ENCODE measurements at places on chromosomes 5 and 9.

GRCh38 chr9:94623253-94623652 is 16.1 kb downstream of the FBP1 start:
- no peak for DNase-seq

- DNase-seq: no peak
These were observed 502.5 kb upstream of the ARRDC3 start for GRCh38 chr5:91885291-91886265.

DNA sequence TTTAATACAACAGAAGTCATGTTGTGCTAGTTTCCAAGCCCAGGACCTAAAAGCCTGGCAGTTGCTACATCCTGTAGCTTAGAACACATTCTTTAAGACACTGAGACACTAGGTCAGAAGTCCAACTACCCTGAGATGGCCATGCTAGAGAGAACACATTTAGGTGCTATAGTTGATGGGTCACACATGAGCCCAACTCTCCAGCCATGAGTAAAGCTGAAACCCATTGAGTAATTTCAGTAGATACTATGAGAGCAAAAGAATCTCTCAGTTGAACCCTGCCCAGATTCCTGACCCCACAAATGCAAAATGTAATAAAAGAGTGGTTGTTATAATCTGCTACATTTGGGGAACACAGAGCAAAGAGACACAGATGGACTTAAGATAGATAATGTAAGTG is 164.4 kb downstream of the SEMA5A start:
- DNase-seq: no peak

DNA sequence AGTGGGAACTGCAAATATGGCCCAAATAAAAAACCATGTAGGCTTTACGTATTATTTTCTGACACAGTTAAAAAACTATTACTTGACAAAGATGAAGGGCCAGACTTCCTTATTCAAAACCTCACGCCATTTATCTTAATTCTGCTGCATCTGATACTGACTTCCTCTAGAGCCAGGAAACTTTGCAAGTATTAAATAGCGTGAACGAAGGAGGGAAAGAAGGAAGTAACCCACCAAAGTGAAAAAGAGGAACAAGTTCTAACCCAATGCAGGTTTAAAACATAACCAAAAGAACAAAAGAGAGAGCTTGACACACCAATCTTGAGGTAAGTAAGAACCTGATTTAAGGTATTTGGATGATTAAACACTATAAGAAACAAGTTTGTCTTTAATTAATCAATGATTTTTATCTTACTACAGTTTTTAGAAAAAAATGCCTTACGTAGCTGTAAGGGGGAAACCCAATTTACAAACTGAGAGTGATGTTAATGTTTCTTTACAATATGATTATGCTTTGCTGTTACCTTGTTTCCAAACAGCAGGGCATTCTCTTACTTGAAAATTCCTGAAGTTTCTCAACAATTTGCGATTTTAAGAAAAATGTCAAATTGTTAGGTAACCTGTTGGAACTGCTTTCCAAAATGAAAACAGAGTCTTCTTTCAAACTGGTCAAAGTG is at the start of gene GAPT:
Gene GAPT (plus strand): TSS at position 220 of the 677 bp plus-strand sequence. CDS start 3,102 bp downstream, outside the sequence.
- DNase-seq: no peak

- DNase-seq: no peak
These were observed 159.0 kb downstream of the TLE1 start for GRCh38 chr9:81530310-81530810.

DNA sequence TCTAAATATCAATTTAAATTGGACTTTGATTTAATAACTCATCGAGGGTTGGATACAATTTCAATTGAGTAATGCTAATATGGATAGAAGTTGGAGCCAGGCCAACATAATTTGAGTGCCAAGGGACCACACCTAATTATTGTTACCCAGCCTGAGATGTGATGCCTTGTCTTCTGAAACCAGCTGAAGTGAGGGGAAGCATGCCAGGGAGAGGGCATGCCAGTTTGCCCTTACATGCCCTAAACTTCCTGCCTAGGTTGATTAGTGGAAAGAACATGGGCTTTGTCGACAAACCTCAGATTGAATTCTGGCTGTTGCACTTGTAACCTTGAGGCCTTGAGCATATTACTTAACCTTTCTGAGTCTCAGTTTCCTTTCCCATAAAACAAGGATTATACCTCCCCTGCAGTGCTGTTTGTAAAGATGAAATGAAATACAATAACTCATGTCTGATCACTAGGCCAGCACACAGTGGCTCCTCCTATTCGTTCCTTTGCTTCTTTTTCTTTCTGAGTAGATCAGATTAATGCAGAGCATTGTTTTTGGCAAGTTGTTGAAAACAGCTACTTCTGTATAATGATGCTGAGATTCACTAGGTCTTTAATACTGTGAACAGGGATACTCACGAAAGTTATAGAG is 412.8 kb downstream of the TLE4 start:
- no peak for DNase-seq

GRCh38 chr5:133199417-133200178 is 147.8 kb downstream of the HSPA4 start:
- DNase-seq: no peak

- no peak for DNase-seq
These were observed 17.4 kb upstream of the TRPC7 start for GRCh38 chr5:136382791-136383190.

DNA sequence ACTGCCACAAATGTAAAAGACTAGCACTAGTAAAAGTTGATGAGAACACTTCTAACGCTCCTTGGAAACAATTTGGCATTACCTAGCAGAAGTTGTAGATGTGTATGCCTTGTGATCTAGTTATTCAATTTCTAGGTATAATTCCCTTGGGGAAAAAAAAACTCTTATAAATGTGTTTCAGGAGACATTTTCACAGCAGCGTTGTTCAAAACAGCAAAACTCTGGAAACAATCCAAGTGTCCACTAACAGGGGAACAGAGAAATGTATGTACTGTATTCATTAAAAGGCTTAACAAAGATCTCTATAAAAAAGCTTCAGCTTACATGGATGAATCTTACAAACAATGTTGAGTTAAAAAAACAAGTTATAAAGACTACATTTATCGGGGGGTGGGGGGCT is 30.4 kb downstream of the NR3C1 start:
- DNase-seq: no peak

DNA sequence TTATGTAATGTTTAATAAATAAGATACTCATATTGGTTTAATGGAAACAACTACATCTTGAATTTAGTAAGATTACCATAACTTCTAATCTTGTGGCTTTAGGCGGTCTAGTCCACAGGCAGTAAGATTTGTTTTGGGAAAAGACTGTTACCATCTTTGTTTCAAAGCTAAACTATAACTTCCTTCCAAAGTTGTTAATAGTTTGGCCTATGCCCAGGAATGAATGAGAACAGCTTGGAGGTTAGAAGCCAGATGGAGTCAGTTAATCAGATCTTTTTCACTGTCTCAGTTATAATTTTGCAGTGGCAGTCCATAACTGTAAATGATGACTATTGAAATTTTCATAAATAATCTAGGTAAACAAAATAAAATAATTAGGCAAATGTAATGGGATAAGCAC is 241.8 kb upstream of the KLF9 start:
- DNase-seq: no peak

- no peak for DNase-seq
These were observed 253.7 kb downstream of the SPOCK1 start for GRCh38 chr5:137245438-137245837.

DNA sequence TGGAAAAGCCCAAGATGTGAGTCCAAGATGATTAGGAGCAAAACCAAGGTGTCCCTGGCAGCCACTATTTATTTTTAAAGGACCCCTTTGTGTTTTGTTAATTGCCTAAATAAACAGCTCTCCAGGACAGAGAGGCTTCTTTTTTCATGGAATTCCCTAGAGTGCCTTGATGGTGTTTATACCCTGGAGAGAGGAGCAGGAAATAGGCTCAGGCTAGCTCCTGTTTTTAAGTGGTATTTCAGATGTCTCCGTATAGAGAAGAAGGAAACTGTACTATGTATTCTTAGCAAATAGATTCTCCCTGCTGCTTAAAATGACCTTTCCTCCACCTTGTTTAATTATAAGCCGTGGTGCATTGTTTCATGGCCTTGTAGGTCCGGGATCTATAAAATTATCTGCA is 292.4 kb downstream of the CD180 start:
- peak; percentile 69 for DNase-seq

- no peak for DNase-seq
These were observed 1719.1 kb downstream of the MAT2B start for GRCh38 chr5:165224366-165225045.

- no peak for DNase-seq
These were observed 1.1 kb downstream of the EPB41L4B start for GRCh38 chr9:109319626-109320241.

- peak; percentile 73 for DNase-seq
These were observed 37.4 kb downstream of the WWC1 start for GRCh38 chr5:168328814-168329213.

DNA sequence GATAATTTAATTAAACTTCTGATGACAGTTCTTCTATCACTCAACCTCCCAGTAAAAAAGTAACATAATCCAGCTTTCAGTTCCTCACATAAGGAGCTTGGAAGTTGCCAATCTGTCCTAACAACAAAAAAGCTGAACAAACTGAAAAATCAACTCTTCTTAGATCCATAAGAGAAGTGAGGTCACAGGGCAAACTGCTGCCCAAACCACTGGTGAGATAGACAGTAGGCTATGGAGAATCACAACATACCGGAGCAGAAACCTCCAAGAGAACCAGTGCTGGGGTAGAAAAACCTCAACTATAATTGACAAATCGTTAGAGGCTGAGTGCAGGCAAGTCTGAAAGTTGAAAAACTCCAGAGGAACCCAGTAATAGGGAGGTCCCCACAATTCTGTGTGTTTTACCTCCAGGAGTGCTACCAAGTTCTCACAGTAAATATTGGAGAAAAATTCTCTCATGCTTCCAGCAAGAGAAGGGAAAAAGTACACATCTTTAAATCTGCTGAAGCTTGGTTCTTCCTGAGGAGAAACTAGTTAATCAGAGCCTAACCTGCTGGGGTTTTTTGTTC is 300.0 kb downstream of the PDE4D start:
- no peak for DNase-seq

DNA sequence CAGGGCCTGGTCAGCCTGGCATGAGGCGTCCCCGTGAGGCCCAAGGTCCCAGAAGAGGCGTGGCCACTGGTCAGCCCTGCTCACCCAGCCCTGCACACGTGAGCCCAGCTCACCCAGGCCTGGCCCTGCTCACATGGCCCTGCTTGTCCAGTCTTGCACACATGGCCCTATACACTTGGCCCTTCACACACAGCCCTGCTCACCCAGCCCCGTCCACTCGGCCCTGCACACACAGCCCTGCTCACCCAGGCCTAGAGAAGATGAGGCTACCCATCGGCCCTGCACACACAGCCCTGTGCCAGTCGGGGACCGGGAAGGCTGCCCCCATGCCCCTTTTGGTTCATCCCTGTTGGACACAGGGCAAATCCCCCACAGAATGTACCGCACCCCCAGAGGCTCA is 28.4 kb downstream of the ZDHHC11B start:
- DNase-seq: no peak

- no peak for DNase-seq
These were observed 141.0 kb upstream of the NUDT12 start for GRCh38 chr5:103703617-103704016.

DNA sequence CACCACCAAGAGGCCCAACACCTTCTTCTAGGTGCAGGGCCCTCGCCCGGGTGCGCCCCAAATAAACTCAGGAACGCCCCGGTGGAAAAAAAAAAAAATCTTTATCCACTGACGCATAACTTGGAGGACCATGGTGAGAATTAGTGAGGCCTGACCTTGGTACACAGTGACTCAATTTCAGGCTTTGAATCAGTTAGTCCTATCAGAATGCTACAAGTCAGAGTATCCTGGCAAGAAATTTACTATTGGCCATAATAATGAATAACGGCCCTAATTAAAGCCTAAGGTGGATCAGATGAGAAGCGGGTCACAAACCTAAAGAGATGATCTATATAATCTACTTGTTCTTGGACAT is 914.2 kb upstream of the DMAC1 start:
- no peak for DNase-seq

GRCh38 chr5:173592050-173592669 is 24.3 kb downstream of the BOD1 start:
- DNase-seq: no peak

- DNase-seq: no peak
These were observed 815 bp downstream of the PDZD2 start for GRCh38 chr5:31639481-31640411.

- DNase-seq: no peak
These were observed 138.9 kb downstream of the WDR41 start for GRCh38 chr5:77353251-77353650.

- DNase-seq: no peak
These were observed 43.5 kb downstream of the PKD2L2 start for GRCh38 chr5:137932800-137933199.

DNA sequence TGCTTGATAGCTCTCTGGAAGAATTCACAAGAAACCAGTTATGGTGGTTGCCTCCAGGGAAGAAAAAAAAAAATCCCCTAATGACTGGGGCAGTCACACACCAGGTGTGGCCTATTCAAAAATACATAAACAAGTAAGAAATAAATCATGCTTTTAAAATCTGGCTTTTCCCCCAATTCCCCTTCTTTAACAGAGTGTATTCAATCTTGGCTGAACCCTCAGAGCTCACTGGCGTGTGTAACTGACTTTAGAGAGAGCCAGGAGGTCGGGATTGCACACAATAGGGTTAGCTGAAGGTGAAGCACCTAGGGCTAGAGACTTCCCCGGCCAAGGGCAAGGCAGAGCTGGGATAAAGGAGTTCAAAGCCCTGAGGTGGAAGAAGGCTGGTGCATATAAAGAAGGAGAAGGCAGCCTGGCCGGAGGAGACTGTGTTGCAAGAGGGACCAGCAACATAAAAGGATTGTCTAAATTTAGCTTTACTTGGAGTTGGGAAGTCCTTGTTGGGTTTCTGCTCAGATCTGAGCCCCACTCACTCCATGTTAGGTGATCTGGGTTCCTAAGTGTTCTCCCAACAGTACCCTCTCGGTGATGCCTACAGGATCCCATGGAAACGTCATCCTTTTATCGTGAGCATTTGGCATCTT is 19.7 kb downstream of the FNBP1 start:
- DNase-seq: no peak

DNA sequence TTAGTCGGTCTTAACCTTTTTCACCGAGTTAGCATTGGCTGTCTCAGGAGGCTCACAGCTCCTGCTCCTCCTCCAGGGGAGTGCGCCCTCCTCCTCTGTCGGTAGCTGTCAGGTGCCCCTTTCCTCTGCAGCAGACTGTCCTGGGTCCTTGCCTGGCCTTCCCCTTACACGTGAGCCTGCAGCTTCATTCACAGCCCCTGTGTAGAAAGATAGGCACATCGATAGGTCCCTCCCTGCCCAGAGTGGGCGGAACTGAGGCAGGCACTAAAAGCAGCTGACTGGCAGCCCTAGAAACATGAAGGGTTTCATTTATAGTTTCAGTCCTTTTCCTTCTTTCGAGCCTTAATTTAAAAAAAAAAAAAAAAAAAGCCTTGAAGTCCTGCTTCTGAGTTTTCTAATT is 17.2 kb downstream of the TENT4A start:
- no peak for DNase-seq

- DNase-seq: no peak
These were observed 79.5 kb downstream of the PRRT1B start for GRCh38 chr9:131624636-131625507.

- no peak for DNase-seq
These were observed 175.5 kb upstream of the SPRY4 start for GRCh38 chr5:142500227-142500905.

- DNase-seq: no peak
These were observed 21.1 kb upstream of the CARTPT start for GRCh38 chr5:71697967-71698366.

GRCh38 chr5:127031863-127032232 is 1.5 kb upstream of the MARCHF3 start:
- DNase-seq: no peak
